ENCODE measurements at places on chromosomes 11 and 22. TPM values are rescaled to one million over a fixed set of nuclear protein-coding genes. Genes with fewer than 3 reads are reported as not detected.
A peak's percentile ranks its signal among the peaks of the same experiment; 100 is the strongest.

The DEPDC7 gene
- 5.6 TPM for total RNA-seq

The MS4A7 gene
- not detected for total RNA-seq

The SHISAL1 gene
- 3.5 TPM for total RNA-seq

DNA sequence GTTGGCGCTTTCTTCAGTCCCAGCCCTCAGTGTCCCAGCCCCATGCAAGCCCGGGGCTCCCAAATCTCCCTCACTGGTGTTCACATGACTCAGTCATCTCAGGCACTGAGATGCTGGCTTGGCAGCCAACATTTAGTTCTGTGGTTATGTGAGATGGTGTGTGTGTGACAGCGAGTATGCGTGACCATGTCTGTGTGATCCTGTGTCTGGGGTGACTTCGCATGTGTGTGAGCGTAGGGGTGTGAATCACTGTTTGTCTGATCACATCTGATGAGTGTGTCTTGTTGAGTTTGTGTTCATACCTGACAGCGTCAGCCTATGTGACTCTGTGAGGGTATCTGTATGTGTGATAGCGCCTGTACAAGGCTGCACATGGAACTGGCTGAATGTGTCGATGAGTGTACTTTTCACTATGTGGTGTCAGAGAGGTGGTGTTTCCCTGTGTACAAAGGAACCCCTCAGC is 16.2 kb downstream of the CREB3L1 start:
- peaks cover 3% of the 10 kb centered on the region for H3K36me3 ChIP-seq
- H3K27me3 ChIP-seq, result no peaks in the 10 kb centered on the region
- peaks cover 75% of the 10 kb centered on the region for H3K4me1 ChIP-seq
- H3K27ac ChIP-seq, result peak overlapping the region; percentile 96
- H3K4me3 ChIP-seq, result no peak overlapping the region

GRCh38 chr22:27130906-27131305 is 473.5 kb downstream of the MIAT start:
- peak; percentile 85 for DNase-seq
- no peak overlapping the region for H3K4me3 ChIP-seq
- no peak overlapping the region for H3K27ac ChIP-seq
- H3K27me3 ChIP-seq, result no peaks in the 10 kb centered on the region
- H3K36me3 ChIP-seq, result no peaks in the 10 kb centered on the region

- H3K27me3 ChIP-seq, result no peaks in the 10 kb centered on the region
- no peaks in the 10 kb centered on the region for H3K36me3 ChIP-seq
Observed at GRCh38 chr11:12671370-12671769, 2.9 kb upstream of the TEAD1 start.

GRCh38 chr22:48835857-48836672 is 991.6 kb downstream of the BRD1 start:
- no peak overlapping the region for H3K4me3 ChIP-seq
- no peaks in the 10 kb centered on the region for H3K27me3 ChIP-seq
- DNase-seq, result no peak
- H3K4me1 ChIP-seq, result no peaks in the 10 kb centered on the region
- no peaks in the 10 kb centered on the region for H3K36me3 ChIP-seq
- no peak overlapping the region for H3K27ac ChIP-seq

DNA sequence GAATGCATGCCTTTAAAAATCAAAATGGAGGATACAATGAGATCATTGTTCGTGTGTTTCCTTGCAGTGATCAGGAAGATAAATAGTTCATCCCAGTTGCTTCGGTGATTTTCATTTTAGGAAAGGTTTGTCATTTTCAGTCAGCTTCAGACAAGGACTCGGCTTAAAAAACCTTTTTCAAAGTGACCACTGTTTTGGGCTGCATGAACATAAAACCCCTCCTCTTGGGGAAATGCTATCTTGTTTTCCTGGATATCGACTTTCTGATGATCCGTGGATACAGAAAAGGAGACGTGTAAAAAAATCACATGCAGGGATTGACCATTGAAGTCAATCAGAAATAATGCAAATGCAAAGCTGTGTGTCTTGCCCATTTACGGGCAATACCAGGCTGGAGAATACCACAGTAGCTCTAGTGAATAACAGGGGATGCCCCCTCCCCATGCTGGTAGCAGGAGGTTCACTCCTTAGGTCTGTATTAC is 146.8 kb downstream of the MAML2 start:
- H3K27ac ChIP-seq, result no peak overlapping the region
- H3K4me3 ChIP-seq, result no peak overlapping the region
- H3K27me3 ChIP-seq, result no peaks in the 10 kb centered on the region
- no peaks in the 10 kb centered on the region for H3K36me3 ChIP-seq
- DNase-seq, result no peak

GRCh38 chr22:49199224-49199623 is 628.4 kb downstream of the BRD1 start:
- no peaks in the 10 kb centered on the region for H3K36me3 ChIP-seq
- H3K27ac ChIP-seq, result no peak overlapping the region
- DNase-seq, result no peak

DNA sequence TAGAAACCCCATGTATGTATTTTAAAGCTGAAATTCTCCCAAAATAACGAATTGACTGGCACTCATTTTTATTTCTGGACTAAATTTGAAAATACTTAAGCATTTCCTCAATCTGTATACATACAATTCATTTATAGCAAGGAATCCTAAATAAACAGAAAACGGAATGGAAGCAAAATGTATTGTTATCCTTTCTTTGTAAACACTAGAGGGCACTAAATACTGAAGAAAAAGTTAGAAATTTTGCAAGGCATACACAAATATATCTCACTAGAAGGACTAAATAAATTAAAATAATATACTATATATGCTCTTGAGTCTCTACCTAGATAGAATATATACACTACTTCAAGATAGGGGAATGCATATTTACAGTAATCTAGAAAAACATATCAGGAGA is 23.1 kb upstream of the ANO5 start:
- no peak overlapping the region for H3K4me3 ChIP-seq
- H3K4me1 ChIP-seq, result no peaks in the 10 kb centered on the region
- DNase-seq, result peak; percentile 1
- H3K27ac ChIP-seq, result no peak overlapping the region
- no peaks in the 10 kb centered on the region for H3K36me3 ChIP-seq

DNA sequence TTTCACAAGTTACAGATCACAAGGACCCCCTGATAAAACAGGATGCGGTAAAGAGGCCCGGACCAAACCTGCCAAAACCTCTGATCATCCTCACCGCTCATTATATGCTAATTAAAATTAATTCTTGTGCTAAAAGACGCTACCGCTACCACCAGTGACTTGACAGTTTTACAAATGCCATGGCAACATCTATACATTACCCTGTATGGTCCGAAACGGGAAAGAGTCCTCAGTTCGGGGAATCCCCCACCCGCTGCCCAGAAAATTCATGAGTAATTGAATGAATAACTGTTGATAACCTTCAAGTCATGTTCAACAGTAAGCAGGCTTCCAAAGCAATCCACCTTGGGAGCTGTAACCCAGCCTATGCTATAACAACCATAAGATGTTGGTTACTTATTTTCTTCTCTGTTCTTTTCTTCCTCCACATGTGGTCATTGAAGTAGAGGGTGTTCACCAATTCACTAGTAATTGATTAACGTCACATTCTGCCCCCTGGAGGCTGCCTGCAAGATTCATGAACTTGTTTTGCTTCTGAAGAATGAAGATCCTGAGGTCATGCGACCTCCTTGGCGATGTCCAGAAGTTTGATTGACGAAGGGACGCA is 20.6 kb downstream of the APOBEC3H start:
- H3K4me1 ChIP-seq, result no peaks in the 10 kb centered on the region
- H3K27ac ChIP-seq, result no peak overlapping the region
- no peak overlapping the region for H3K4me3 ChIP-seq
- DNase-seq, result peak; percentile 38
- H3K36me3 ChIP-seq, result no peaks in the 10 kb centered on the region
- H3K27me3 ChIP-seq, result peaks cover 18% of the 10 kb centered on the region

Data from fibroblast of lung (primary cell).